CD4-positive, alpha-beta T cell treated with Interleukin-17A for 4 hours (primary cell): ENCODE measurements at places on chromosomes 2 and 18.

- DNase-seq = no peak
Measured at GRCh38 chr2:128794285-128794684, 475.6 kb upstream of the HS6ST1 start.

DNA sequence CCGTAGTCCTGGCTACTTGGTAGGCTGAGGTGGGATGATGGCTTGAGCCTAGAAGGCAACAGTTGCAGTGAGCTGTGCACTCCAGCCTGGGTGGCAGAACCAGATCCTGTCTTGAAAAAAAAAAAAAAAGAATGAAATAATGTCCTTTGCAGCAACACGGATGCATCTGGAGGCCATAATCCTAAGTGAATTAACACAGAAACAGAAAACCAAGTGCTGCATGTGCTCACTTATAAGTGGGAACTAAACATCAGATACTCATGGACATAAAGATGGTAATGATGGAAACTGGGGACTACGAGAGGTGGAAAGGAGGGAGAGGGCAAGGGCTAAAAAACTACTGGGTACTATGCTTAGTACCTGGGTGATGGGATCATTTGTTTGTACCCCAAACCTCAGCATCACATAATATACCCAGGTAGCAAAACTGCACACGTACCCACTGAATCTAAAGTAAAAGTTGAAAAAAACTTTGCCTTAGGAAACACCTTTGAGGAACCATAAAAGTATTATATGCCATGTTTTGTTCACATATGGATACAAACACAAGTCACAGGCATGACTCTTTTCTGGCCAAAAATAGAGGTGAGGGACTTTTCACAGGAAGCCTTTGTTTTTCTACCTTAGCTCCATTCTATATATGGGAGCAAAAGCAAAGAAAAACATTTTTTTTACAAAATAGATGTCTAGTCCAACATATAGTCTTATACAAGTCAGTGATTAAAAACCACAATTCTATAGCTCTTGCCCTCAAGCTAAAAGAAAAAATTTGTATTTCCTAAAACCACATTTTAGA lies 36.6 kb downstream of the GPR155 start:
- DNase-seq = no peak

DNA sequence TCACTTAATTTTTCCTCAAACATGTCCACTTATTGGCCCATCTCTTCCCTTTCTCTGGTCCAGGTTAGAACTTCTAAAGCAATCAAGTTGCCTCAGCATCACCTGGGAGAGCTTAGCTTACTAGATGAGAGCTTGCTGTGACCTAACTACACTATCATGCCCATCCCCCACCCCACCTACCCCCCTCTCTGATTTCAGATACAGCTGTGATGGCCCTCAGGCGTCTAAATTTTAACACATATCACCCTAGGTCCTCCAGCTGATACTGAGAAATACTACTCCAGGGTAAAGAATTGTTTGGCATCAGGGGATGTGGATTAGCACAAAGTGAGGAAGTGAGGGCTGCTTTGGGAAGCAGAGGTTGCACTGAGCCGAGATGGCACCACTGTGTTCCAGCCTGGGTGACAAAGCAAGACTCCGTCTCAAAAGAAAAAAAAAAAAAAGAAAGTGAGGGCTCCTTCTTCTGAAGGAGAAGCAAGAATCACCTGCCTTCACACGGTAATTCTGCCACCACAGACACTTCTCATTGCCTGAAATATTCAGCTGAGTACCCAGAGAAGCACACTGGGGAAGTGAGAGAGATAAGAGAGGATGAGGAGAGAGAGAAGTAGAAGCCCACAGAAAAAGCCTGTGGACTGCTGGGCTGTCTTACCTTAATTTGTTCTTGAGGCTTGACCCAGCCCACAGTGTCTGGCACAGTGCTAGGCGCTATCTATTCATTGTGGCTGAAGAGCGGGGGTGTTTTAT lies 263.4 kb downstream of the ASXL3 start:
- no peak for DNase-seq

DNA sequence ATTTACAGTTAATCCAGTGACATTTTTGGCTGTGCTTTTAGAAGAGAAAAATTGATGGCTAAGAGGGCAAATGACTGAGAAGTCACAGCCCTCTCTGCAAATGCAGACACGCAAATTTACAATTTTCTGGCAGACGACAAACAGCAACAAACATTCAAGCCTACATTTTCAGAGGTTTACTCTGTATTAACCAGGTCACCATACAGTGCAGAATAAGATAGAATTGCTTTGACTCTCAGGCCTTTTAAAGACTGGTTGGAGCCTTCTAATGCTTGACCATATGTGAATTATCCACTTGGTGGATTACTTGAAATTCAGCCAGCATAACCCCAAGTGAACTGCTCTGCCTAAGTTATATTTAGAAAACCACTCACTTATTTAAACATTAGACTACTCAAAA lies 280.9 kb upstream of the STON1 start:
- no peak for DNase-seq

GRCh38 chr18:35999925-36000324 lies 27.4 kb downstream of the RMP24 start:
- DNase-seq = no peak

DNA sequence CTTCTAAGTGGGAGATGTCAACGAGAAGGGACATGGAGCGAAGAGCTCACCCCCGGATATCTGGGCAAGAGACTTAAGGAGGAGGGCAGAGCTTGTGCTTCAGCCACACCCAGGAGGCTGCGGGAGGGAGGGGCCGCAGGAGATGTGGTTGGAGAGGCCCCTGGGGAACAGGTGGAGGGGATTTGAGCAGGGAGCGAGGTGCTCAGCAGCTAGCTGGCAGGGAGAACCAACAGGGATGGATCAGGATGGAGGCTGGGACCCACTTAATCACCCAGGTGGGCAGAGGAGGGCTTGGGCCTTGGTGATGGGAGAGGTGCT lies 78.3 kb downstream of the MBP start:
- peak; percentile 55 for DNase-seq

DNA sequence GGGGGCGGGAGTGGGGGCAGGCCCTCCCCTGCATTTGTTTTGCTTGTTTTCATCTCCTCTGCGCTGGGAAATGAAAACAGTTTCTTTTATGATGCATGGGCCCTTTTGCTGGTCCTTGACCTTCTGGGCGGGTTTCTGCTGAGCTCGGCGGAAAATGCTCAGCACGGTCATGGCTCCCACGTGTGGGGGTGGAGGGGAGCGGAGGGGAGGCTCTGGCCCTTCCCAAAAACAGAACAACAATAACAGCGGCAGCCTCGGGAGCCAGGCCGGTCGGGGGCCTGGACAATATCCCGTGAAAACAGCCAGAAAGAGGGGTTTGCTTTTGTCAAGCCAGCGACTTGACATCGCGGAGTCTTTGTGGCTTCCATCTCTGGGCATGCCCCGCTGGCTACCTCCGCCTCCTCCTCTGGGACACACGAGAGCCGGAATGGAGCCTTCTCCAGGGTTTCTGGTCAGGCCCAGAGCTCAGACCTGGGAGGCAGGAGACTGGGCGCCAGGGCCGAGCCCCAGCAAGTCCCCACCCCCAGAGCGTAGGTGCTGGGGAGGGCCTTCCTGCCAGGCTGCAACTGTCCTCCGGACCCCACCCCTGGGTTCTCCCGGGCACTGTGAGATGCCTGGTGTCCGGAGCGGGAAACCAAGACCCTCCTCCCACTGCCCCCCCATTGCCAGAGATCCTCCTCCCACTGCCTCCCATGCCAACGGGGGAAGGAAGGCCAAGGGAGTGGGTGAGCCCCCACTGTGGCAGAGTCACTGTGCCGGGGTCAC lies 35.9 kb upstream of the SNED1 start:
- no peak for DNase-seq

GRCh38 chr2:69499966-69500365 lies 62.7 kb upstream of the NFU1 start:
- peak; percentile 24 for DNase-seq

DNA sequence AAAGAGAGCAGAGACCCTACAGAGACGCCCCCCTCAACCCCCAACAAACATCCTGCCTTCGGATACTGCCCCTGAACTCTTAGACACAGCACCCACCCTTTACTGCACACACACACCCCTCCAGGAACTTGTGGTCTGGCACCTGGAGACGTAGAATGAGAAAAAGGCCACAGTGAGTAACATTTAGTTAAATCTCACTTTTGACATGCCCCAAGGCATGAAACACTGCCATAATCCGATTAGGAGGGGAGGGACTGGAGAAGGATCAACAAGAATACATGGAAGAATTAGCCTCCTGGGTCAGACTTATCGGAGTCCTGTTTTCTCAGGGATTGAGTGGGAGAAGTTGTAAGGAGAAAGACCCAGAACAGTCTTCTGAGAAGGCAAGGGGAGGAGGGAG lies 4.1 kb downstream of the CDK5R2 start:
- no peak for DNase-seq

DNA sequence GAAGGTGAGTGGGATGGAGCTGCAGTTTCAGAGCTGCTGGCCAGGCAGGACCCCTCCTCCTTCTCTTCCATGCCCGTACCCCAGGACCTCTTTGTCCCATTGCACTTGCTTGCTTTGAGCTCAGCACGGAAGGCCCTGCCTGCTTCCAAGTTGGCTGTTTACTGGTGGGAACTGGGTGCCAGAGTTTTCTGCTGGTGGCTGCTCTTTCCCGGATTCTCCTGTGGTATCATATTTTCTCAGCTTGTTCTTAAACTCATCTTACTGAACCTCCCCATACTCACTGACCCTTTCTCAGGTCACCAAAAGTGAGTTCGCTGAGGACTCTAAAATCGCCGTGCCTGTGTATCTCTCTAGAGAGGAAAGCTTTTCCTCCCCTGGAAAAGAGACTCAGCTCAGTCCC lies 297.7 kb upstream of the TNP1 start:
- DNase-seq = no peak

GRCh38 chr2:65686928-65687521 lies 254.6 kb upstream of the SPRED2 start:
- DNase-seq = no peak

GRCh38 chr2:171191021-171191420 lies 30.3 kb upstream of the TLK1 start:
- no peak for DNase-seq

DNA sequence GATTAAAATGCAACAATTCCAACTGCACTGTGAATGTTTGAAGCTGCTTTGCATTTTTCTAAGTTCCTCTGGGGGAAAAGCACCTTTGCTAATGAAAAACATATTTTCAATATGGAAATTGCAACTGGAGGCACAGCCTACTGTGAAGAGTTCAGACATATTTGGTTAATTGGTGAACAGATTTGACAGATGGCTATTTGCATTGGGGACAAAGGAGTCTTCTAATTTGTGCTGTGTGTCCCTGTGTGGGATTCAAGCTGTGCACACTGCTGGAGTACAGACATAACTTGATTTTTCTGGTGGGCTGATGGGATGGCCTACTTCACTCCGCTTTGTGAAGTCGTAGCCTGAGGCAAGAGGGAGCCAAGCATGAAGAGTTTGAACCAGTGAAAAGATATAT lies 40.7 kb upstream of the ARHGAP25 start:
- no peak for DNase-seq

DNA sequence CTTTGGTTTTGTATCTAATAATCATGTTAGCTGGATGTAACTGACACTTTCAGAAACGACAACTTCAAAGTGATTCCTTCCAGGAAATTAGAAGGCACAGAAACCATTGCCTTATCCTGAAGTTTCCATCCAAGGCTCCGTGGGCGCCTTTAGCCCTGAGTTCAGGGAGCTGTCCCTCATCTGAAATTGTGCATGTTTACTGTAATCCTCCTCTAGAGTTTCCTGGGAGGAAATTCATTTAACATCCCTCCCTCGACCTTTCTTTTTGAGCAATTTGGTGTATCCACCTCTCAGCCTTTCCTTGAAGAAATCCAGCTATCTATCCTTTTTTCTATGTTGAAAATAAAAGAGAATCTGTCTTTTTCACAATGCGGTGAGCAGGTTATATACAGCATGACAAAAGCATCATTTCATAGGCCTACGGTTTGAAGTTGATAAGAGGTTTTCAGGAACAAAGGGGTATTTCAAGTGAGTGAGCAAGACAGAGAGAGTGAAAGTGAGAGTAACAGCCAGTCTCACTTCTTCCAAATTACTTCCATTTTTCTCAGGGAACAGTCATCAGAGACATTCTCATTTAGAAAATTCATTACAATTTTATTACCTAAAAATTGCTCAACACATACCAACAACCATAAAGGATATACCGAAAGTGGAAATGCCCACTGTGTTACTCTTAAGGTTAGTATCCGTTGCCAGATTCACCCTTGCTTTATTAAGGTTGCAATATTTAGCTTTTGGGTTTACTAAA lies 167.3 kb downstream of the MREG start:
- DNase-seq = no peak

DNA sequence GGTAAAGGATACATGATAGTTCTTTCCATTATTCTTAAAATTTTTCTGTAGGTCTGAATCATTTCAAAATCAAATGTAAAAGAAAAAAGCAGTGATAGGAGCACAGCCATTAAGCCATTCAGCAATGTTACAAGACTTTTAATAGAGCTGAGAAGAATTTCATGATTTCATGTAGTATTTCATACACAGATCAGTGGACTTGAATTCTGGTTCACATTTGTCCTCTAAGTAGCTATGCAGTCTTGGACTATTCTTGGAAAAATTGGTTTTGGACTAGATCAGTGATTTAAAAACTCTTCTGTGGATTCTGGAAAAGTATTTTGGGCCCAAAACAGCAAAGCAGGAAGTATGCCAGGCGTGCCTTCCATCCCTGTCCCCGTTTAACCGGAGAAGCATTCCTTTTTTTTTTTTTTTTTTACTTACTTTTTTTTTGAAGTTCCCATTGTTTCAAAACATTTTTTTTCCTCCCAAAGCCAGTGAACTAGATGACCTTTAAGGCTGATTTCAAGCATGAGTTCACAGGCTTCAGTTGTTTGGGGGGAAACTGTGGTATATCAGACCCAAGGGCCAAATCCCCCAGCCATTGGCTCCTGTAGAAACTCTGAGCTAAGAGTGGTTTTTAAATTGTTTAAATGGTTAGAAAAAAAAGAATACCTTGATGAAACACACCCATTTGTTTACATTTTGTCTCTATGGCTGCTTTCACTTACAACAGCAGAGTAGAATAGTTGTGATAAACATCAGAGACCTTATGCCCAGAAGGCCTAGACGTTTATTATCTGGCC lies 17.5 kb upstream of the POLI start:
- DNase-seq = no peak

DNA sequence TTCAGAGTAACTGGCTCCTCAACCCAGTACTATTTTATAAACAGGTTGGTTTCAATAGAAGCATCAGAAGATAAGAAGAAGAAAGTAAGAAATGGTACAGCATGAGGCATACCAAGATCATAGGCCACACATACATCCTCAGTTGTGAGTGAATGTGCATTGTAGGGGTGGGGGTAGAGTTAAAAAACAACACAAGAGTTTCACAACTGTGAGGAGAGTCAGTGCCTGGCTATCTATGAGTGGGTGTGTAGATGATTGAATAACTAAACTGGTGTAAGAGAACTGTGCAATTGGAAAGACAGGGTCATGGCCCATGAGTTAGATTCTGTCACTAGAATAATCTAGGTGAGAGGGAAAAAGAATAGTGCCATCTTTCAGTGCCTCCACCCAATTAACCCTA lies 748.2 kb upstream of the ACVR2A start:
- no peak for DNase-seq

- DNase-seq = no peak
Measured at GRCh38 chr2:201201371-201201770, 18.4 kb downstream of the CASP10 start.

GRCh38 chr18:9048808-9049494 lies 53.5 kb upstream of the NDUFV2 start:
- DNase-seq = no peak

- DNase-seq = peak; percentile 56
Measured at GRCh38 chr2:32946314-32947075, at the start of gene LTBP1. LTBP1 (plus strand) TSS chr2:32946953; CDS start chr2:32947325, 372 bp downstream.

- DNase-seq = no peak
Measured at GRCh38 chr18:31880186-31880898, 62.6 kb downstream of the TRAPPC8 start.

GRCh38 chr2:235270291-235270690 lies 223.6 kb upstream of the AGAP1 start:
- DNase-seq = no peak
